Stimulated activated CD4-positive, alpha-beta T cell treated with anti-CD3 and anti-CD28 coated beads, Interleukin-12 subunit alpha, Interleukin-12 subunit beta, amount 100 ng/mL, for 48 hours (primary cell): ENCODE measurements at places on chromosomes 2 and 18.

GRCh38 chr18:58654896-58655614 is 16.2 kb upstream of the MALT1 start:
- no peak for DNase-seq

GRCh38 chr18:57149051-57149450 is 2.2 kb downstream of the BOD1L2 start:
- no peak for DNase-seq

GRCh38 chr2:241300000-241300399 is 15.5 kb downstream of the HDLBP start:
- DNase-seq = peak; percentile 8

- DNase-seq = no peak
Measured at GRCh38 chr2:162155093-162155492, 3.0 kb upstream of the GCG start.
